ENCODE measurements at places on chromosomes 4 and X.

DNA sequence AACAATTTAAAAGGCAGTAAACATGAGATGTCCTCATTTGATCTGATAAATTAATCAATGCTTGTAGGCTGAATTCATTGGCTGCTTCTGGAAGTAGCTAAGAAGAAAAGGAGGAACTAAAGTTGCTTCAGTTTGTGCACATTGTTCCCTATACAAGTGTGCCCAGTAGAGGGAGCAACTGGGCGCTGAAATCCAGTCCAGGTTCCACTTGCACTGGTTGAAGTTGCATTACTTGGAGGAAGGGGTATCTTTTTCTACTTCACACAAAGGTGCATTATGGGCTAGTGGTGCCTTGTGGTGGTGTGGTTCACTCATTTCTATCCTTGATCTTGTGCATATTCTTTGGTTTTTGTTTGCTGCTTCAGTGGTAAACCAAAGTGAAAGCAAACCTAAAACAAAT, 67.9 kb upstream of the SOX3 start:
- peak; percentile 0 for DNase-seq

DNA sequence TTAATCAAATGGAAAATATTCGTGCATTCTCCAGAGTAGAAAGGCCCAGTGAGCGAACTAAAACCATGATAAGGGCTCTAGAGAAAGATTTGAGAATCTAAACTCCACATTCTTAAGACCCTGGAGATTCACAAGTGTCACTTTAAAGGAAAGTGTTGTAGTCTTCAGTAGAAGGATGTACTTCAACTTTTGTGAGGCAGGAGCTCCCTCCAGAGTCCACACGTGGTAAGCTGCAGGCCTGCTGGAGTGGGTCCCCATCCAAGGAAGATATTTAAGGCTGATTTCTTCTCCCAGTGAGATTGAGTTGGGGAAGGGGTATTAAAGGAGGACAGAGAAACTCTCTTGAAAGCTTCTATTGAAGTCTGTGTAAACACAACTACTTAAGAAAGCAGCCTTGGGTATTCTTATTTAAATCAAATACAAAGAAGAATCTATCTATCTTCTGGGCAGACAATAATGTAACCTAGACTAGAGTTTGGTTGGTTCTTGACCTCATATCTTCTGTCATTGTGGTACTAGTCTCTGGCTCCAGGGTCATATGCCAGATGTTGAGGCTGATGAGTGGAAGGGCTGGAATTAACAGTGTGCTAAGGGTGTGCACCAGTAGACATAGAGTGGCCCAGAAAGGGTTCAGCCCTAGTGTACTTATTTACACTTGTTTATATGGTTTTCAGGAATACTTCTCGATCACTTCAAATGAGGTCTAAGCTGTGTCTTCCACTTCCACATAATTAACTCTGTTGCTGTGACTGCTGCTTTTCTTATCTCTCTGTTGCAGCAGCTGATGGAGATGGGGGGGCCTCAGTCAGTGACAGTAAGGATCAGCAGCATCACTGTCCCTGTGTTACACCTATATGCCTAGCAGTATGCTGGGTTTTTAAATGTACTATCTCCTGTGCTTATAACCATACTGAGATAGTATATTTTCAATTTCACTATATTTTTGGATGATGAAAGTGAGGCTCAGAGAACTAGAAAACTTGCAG, 76.1 kb downstream of the HMGB2 start:
- DNase-seq, result peak; percentile 58

GRCh38 chrX:133258481-133258880, 40.3 kb upstream of the TFDP3 start:
- no peak for DNase-seq

- no peak for DNase-seq
Measured at GRCh38 chr4:128859887-128860677, 50.6 kb downstream of the JADE1 start.

GRCh38 chrX:155998116-155998515, 620 bp downstream of the IL9R start:
- DNase-seq, result no peak

- DNase-seq, result no peak
Measured at GRCh38 chr4:67879486-67879885, 4.3 kb downstream of the TMPRSS11D start.

GRCh38 chr4:173735585-173735984, 205.6 kb upstream of the HAND2 start:
- DNase-seq, result no peak

DNA sequence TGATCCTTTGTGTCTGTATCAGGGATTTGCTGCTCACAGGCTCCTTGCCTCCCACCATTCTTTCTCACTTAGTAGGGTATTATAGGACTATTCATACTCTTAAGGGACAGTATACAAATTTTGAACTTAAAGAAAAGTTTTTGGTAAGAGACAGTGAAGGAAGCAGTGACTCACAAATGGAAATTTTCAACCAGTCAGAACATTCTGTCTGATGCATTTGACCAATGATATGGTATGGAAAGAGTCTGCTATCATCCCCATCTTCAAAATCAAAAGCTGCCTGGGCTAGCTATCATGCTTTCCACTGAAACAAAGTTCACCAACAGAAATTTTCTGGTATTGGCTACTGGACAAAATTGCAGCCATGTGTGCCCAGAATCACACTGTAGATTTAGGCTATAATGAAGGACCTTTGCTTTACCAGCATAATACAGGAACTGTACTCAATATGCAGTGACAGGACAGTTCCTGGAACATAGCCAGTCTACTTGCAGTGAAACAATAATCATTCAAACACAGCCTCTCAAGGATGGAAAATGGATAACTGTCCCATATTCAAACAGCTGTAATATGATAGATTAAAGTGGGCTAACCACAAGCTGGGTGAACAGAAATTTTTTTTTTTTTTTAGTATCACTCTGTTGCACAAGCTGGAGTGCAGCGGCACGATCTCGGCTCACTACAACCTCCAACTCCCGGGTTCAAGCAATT, 109.0 kb upstream of the ACSL4 start:
- DNase-seq, result no peak
